ENCODE measurements at places on chromosomes 6 and 20. TPM values are rescaled to one million over a fixed set of nuclear protein-coding genes. Genes with fewer than 3 reads are reported as not detected.

The NEURL2 gene
- 7.7 TPM for total RNA-seq

- DNase-seq: no peak
These were observed 115.1 kb downstream of the MAP7 start for GRCh38 chr6:136435101-136435500.

DNA sequence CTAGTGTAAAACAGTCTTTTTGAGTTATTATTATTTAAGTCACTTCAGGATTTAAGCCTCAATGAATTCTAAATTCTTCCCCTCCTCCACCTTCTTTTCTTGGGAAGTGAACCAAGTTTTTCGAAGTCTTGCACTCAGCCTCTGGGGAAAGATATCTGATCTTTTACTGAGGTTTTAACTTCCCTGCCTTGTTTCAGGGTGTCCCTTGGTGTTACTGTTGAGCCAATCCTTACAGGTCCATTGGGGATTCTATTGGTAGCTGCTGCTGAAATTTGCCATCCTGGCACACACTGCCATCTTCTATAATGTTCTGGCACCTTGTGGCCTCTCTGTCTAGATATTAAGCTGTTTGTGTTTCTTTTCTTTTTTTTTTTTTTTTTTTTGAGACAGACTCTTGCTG lies 31.7 kb downstream of the BEND6 start:
- no peak for DNase-seq

DNA sequence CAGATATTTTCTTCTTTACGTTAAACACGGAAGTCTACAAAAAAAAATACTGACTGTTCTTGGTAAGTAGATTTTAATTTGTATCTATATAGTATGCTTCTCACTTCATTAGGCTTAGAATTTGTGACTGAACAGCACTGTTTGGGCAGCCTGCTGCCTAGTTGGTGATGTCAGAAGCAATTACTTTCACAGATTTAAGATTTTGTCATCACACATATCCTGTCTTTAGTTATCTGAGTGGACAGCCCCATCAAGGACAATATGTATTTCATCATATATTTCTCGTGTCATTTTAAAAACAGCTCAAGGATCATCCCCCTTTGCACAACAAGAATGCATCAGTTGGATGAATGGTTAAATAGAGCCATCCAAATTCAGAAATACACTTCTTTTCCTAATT lies 338.4 kb upstream of the CITED2 start:
- DNase-seq: no peak

GRCh38 chr6:22878324-22878701 lies 308.9 kb downstream of the HDGFL1 start:
- no peak for DNase-seq
